ENCODE measurements at places on chromosomes 4 and X.

GRCh38 chrX:55379396-55379795, 72.5 kb upstream of the MAGEH1 start:
- no peak for DNase-seq

DNA sequence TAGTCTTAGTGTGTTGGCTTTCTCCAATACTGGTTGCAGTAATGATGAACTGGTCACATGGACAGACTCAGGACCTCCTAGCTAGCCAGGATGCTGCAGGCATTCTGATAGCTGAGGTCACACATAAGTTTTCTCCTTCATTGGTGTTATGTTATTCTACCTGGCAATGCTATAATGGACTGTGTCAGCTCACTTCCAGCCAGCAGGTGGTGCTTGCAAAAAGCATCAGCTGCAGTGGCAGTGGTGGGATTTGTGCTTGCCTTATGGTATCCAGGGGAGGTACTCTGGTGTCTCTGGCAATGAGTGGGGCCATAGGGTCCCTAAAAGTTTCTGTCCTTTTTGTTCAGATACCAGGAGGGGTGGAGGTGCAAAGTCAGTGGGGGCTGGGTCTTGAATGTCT, 33.6 kb downstream of the ZNF330 start:
- DNase-seq = no peak

- no peak for DNase-seq
Observed at GRCh38 chr4:78129383-78130108, 72.4 kb downstream of the FRAS1 start.

GRCh38 chr4:144374065-144374464, 233.5 kb upstream of the GYPA start:
- DNase-seq = no peak

- DNase-seq = no peak
Observed at GRCh38 chrX:48472851-48473703, 2.9 kb upstream of the FTSJ1 start.

GRCh38 chrX:17377091-17377717, 2.2 kb downstream of the NHS start:
- DNase-seq = no peak

GRCh38 chr4:65645185-65645584, 25.1 kb downstream of the EPHA5 start:
- no peak for DNase-seq

- no peak for DNase-seq
Observed at GRCh38 chrX:40465735-40466551, 114.8 kb upstream of the ATP6AP2 start.

GRCh38 chr4:100548200-100548560, 30.4 kb upstream of the EMCN start:
- no peak for DNase-seq

GRCh38 chrX:132737743-132738142, 220.7 kb downstream of the HS6ST2 start:
- DNase-seq = peak; percentile 40

DNA sequence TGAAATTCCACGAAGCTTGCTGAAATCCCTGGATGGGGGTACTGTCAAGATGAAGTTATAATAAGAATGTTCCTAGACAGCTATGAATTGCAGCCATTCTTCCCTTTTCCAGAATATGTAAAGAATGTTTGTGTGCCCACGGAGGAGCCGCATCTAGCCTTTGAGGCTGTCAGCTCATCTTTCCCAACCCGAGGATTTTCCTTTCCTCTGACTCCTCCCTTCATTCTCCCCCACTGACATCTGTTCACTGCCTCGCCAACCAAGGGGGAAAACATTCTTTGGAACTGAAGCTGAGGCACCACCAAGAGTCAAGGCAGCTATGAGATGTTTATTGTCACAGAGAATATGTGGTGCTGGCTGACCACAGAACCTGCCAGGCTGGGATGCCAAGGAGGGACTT, 8.8 kb downstream of the NHSL2 start:
- no peak for DNase-seq

- no peak for DNase-seq
Observed at GRCh38 chrX:86507331-86507730, 359.1 kb downstream of the DACH2 start.

DNA sequence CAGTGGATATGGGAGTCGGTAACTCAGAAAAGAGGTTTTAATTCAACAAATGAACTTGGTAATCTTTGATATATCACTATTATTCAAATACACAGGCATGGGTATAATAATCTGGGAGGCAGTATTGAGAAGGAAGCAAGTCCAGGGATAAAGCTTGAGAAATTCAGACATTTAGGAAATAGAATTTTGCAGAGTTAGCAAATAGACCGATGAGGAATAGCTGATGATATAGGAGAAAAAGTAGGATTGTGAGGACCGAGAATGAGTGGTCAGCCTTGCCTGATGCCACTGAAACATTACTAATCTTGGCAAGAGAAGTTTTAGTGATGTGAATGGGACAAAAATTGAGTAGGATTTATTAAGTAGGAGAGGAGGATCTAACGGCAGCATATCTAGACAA, 71.9 kb downstream of the TLL1 start:
- no peak for DNase-seq

DNA sequence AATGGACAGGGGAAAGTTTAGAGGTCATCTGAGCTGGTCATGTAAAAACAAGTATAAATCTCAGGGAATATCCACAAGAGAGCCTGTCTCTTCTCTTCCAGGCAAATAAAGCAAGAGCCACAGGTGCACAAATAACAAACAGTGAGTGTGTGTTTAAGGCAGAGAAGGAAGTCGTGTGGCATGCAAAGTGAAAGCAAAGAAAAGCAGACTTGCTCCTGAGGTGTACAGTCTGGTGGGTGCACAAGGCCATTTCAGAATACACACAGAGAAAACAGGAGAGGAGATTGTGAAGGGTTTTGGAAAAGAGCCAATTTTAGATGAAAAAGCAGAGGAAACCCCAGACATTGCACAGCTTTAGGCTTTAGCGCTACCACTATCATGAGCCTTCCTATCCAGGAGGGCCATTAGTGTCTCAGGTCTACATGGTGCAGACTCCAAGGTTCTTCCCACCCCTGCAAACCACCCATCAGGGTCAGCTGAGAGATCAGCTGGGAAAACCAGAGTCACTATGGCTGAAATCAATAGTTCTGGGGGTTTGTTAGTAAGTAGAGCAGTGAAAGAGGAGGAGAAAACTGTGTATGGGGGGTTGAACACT, 355.8 kb downstream of the KLHL4 start:
- DNase-seq = no peak

GRCh38 chr4:61129971-61130370, 70.2 kb upstream of the ADGRL3 start:
- DNase-seq = no peak

- no peak for DNase-seq
Observed at GRCh38 chr4:45992728-45993127, 131.1 kb downstream of the GABRG1 start.

DNA sequence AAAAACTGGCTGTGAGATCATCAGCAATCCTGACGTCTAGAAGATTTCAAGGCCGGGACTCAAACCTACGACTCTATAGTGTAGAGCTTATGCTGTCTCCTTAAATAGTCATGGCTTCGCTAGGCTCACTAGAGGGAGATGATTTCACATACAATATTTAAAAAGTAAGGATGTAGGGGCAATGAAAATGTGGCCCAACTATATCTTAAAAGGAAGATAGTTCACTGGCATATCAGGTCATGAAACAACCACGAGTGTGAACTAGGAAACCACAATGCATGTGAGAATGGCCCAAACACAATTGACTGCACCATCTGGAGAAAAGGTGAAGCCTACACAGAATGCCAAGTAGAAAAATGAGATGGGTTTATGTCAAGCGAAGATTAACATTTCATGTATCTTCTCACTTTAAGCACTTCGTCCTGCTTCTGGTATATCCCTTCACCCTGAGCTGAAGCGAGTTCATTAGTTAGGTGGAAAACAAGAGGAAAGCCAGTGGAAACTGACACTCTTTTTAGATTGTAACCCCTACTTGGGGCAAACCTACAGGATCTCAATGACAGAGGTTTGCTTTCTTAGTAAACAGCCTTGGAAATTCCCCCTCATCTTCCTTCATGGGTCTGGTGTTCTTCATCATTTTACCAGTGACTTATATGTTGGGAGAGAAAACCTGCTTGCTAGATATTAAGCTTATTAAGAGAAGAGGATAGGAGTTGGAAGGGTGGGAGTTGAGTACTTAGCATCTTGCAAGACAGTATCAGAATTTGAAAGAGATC, 17.4 kb downstream of the FAM9C start:
- DNase-seq = no peak

- no peak for DNase-seq
Observed at GRCh38 chrX:72297953-72298730, 7.6 kb downstream of the CITED1 start.

GRCh38 chr4:40890764-40891163, 141.0 kb downstream of the NSUN7 start:
- DNase-seq = no peak
